Caco-2 (cell line): ENCODE measurements at places on chromosomes 3 and 15. TPM values are rescaled to one million over a fixed set of nuclear protein-coding genes. Genes with fewer than 3 reads are reported as not detected.

Gene GRIP2
- total RNA-seq: 2.2 and 4.5 TPM in 2 replicates

Gene CHRD
- total RNA-seq: 5.5 and 6.4 TPM in 2 replicates

Gene TM4SF18
- total RNA-seq: not detected in 2 replicates

Gene COL6A6
- total RNA-seq: not detected in 2 replicates

Gene CCR9
- not detected in 2 replicates for total RNA-seq
